ENCODE measurements at places on chromosomes 11 and 22.

- no peak for DNase-seq
These were observed 2.5 kb downstream of the EIF4G2 start for GRCh38 chr11:10806206-10806605.

DNA sequence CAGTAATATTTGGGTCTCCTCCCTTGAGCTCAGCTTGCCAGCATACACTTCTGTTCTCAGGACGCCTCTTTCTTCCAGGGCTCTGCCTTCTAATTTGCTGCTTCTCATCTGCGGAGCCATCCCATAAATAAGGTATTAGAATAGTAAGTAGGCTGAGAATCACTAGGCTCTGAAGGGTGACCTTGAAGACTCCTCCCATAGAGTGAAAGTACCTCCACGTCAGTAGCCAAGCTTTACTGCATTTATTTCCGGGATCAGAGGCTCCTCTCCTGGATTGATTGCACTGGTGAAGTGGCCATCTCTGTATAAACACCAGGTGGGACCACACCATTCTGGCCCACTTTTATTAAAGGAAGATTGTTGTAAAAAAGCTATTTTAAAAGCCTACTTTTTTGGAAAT is 315.5 kb downstream of the FAT3 start:
- no peak for DNase-seq

GRCh38 chr22:43587574-43587973 is 175.8 kb downstream of the MPPED1 start:
- DNase-seq: no peak

DNA sequence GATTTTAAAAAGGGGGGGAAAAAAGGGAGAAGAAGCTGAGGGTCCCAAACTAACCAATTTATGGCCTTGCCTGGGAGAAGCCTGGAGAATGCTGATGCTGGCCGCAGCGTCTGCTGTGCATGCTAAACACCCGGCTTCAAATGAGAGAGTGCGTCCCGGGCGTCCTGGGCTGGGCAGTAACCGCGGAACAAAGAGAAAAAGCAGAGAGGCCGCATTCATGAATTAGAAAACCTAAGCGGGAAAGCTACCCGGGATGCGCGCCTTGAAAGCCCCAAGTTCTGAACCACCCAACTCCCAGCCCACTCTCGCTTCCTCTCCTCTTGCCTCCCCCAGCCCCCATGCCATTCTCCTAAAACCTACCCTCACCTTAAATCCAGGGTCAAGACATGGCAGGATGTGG is 6.5 kb downstream of the MN1 start:
- no peak for DNase-seq

GRCh38 chr11:15493066-15493465 is 378.3 kb downstream of the INSC start:
- DNase-seq: no peak

DNA sequence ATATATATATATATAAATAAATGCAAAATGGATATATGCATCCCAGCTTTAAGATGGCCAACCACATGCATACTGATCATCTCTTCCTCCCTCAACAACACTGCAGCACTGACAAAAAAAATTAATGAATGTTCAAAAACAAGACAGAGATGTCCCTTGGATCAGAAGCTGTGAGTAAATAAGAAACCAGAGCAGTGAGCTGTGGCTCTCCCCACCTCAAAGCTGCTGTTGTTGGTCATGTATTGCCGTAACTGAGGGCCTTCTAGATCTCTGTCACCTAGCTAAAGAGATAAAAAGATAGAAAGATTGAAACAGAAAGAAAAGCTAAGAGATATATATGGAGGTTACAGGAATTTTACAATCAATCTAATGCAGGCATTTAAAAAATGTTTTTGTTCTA is 15.5 kb upstream of the TMEM135 start:
- DNase-seq: no peak

- DNase-seq: no peak
These were observed 6.1 kb upstream of the WBP2NL start for GRCh38 chr22:41992496-41992895.

DNA sequence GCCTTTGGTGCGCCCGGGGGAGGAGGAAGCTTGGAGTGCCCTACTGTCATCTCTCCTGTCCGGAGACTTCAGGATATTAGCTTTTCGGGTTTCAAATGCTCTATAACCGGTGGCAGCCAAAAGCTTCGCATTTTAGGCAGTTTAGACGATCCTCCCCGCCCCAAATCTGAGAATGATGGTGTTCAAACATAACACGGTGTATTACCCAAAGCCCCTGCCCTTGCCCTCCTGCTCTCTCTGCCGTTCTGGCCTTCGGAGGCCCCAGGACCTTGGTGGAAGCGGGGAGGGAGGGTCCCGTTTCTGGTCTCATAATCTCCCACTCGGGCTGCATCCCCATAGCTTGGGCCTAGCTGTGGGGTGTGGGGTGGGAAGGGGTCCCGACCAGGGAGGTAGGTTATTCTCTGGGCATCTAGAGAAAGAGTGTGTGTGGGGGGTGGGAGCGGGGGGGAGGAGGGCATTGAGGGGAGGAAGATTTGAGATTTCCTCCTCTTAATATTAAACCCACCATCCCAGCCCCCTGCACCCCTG is 2.3 kb downstream of the PKNOX2 start:
- DNase-seq: no peak

- no peak for DNase-seq
These were observed 2.9 kb downstream of the RIN1 start for GRCh38 chr11:66333220-66333877.

Measured in activated naive CD8-positive, alpha-beta T cell treated with anti-CD3 and anti-CD28 coated beads for 36 hours (primary cell).